T-helper 22 cell (primary cell): ENCODE measurements at places on chromosomes 16 and 17.

GRCh38 chr17:70655176-70655958 lies 486.0 kb downstream of the KCNJ2 start:
- no peak for DNase-seq

GRCh38 chr17:63535640-63536039 lies 12.5 kb downstream of the KCNH6 start:
- no peak for DNase-seq

- no peak for DNase-seq
These were observed 1403.8 kb upstream of the GOT2 start for GRCh38 chr16:60137891-60138290.

DNA sequence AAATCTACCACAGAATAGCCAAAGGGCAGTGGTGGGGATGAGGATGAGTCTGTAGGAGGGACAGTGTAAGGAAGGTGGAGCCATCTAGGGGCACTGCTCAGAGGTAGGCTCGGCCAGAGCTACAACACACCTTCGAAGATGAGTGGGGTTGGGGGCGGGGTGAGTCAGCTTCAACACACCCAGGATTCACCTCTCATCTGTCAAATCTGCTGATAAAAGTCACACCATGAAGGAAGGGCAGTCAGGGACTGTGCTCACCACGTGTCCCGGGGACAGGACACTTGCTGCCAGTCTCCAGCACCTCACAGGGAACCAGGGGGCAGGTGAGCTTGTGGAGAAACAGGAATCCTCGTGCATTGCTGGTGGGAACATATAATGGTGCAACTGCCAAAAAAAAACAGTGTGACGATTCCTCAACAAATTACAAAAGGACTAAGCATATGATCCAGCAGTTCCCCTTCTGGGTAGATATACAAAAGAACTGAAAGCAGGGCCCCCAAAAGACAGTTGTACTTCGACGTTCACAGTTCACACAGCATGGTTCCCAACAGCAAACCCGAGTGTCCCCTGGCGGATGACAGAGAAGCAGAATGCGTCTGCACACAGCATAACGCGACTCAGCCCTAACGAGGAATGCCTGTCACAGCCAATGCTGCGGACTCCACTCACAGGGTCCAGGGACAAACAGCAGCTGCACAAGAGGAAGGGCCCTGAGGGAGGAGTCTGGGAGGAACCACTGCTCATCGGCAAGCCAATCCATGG lies 133.1 kb downstream of the ANKRD11 start:
- no peak for DNase-seq

- no peak for DNase-seq
These were observed 8.8 kb downstream of the GPR139 start for GRCh38 chr16:20064931-20065330.

DNA sequence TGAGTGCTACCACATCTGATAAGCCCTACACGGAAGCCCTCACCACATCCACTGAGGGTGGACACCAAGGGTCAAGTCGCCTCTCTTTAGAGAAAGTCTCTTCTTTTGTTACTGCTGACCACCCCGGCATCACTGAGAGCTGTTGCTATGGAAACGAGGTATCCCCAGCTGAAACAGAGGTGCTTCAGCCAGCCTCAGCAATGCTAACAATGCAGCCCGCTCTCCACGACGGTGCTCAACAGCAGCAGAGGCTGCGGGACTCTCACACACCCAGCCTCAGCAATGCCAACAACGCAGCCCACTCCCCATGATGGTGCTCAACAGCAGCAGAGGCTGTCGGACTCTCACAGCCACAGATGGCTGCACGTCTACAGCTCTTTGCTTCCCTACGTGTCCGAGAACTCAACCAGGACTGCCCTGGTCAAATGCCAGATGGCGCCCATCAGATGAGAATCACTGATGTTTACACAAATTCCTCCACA lies 41.4 kb downstream of the VPS53 start:
- no peak for DNase-seq

- DNase-seq = no peak
These were observed 439.3 kb upstream of the GOT2 start for GRCh38 chr16:59173408-59173831.

GRCh38 chr16:49698453-49698815 lies 157.5 kb downstream of the ZNF423 start:
- DNase-seq = no peak

DNA sequence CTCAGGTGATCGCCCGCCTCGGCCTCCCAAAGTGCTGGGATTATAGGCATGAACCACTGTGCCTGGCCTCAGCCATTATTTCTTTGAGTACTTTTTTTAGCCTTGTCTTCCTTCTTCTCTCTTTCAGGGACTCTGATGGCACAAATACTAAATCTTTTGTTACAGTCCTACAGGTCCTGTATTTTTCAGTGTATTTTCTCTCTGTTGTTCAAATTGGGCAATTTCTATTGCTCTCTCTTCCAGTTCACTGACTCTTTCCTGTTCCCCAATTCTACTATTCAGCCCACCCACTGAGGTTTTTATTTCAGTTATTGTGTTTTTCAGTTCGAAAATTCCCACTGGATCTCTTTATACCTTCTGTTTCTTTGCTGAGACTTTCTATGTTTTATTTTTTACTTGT lies 7.5 kb upstream of the DOK4 start:
- no peak for DNase-seq

GRCh38 chr17:67412941-67413340 lies 35.9 kb downstream of the PITPNC1 start:
- no peak for DNase-seq

GRCh38 chr16:25563700-25564099 lies 128.1 kb upstream of the HS3ST4 start:
- no peak for DNase-seq

- DNase-seq = no peak
These were observed 167.4 kb upstream of the CACNG3 start for GRCh38 chr16:24088767-24089166.

- DNase-seq = no peak
These were observed 25.4 kb upstream of the SLC38A8 start for GRCh38 chr16:84068041-84068440.

- DNase-seq = no peak
These were observed 60.7 kb upstream of the ADCY9 start for GRCh38 chr16:4176906-4177417.

DNA sequence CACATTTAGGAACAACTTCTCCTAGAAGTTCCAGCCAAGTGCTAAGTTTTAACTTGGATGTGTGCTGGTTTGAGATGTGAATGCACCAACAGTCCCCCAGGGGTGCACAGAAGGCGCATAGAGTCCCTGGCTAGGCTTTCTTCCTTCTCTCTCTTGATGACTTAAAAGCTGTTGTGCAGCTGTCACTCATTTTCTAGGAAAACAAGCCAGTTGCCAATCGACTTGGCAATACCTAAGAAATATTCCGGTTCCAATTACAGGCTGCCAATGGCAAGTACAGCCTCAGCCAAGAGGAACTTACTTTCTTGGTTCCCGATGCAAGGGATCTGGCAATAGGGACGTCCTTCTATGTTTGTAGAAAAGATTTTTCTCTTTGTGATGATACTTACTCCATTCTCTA lies 266.6 kb upstream of the EEF2KMT start:
- no peak for DNase-seq

DNA sequence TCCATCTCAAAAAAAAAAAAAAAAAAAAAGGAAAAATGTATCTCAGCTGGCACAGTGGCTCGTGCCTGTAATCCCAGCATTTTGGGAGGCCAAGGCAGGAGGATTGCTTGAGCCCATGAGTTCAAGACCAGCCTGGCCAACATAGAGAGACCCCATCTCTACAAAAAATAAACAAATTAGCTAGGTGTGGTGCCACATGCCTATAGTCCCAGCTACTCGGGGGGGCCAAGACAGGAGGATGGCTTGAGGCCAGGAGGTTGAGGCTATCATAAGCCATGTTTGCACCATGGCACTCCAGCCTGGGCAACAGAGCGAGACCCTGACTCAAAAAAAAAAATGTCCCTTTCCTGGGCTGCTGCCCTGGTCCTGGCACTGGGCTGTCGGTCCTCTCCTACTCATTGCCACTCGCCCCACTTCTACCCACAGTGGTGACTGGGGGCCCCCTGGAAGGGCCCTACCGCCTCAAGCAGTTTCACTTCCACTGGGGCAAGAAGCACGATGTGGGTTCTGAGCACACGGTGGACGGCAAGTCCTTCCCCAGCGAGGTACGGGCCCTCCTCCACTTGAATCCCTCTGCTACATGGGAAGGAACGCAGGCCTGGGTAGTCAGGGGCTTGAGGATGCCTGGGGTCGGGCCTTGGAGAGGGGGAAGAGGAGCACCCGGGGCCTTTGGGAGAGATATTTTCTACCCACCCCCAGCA lies 6.1 kb downstream of the CA7 start:
- DNase-seq = no peak

GRCh38 chr16:28886945-28887344 lies 8.7 kb downstream of the ATP2A1 start:
- DNase-seq = no peak

DNA sequence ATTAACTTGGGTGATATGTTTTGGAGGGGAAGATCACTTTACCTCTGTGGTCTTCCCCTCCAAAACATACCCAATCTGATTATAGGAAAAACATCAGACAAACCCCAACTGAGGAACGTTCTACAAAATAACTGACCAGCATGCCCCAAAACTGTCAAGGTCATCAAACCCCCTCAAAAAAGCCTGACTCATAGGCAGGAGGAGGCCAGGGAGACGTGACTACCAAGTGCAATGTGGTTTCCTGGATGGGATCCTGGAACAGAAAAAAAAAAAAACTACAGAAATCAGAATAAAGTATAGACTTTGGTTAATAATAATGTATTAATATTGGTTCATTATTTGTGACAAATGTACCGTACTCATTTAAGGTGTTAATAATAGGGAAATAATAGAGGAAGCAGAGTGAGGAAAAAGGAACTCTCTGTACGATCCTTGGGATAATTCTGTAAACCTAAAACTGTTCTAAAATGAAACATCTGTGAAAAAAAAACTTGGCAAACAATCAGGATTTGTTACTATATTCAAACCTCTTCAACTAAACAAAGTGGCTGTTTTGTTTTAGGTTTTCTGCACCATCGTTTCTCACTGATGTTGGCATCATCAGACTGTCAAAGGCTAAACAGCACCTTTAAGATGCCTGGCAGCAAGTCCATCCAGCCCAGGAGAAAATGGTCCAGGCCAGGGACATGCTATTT lies 266.7 kb upstream of the SDK2 start:
- DNase-seq = no peak

DNA sequence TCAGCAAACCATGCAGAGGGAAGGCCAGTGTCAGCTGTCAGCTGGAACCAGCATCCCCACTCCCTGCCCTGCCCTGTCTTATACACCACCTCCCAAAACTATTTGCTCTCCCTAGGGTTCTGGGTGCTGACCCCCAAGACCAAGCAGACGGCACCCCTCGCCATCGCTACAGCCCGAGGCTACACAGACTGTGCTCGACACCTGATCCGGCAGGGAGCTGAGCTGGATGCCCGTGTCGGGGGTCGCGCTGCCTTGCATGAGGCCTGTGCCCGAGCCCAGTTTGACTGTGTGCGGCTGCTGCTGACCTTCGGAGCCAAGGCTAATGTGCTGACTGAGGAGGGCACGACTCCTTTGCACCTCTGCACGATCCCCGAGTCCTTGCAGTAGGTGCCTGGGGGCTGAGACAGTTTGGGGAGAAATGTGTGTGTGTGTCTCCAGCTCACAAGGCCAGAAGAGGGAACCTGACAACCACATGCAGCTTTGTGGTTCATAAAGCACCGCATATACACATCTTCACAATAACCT lies 1.5 kb downstream of the ASB16 start:
- no peak for DNase-seq

GRCh38 chr16:26078716-26079355 lies 387.1 kb downstream of the HS3ST4 start:
- DNase-seq = no peak

DNA sequence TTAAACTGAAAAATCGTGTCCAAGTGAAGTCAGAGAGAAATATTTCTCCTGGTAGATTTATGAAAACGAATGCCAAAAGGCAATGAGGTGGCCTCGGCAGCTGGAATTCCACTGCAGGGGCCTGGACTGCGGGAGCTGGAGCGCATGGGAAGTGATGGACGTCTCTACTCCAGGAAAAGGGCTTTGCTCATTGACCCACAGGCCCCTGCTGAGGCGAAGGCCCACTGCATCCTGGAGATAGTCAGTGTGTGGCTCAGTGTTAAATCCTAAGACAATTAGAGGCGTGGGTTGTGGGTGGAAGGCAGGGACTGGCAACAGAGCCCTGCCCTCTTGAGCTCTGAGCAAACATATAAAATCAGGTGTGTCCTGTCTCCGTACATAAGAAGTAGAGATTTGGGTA lies 191.4 kb downstream of the SLC39A11 start:
- DNase-seq = no peak

DNA sequence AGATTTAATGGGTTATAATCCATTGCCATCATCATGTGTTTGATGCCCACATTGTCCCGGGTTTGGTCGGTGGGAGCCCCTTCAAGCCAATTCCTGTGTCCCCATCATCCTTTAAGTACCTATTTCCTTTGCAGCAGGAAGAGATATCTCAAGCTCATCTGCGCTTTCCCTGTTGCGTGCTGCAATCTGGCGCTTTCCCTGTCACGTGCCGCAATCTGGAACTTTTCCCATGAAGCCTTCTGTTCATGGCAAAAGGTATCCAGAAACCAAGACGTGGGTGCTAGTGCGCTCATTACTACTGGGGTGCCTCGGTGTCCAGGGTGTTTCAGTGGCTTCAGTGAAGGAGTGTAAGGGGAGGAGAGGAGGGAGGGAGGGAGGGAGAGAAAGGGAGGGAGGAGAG lies 174.6 kb upstream of the ZNF469 start:
- no peak for DNase-seq

DNA sequence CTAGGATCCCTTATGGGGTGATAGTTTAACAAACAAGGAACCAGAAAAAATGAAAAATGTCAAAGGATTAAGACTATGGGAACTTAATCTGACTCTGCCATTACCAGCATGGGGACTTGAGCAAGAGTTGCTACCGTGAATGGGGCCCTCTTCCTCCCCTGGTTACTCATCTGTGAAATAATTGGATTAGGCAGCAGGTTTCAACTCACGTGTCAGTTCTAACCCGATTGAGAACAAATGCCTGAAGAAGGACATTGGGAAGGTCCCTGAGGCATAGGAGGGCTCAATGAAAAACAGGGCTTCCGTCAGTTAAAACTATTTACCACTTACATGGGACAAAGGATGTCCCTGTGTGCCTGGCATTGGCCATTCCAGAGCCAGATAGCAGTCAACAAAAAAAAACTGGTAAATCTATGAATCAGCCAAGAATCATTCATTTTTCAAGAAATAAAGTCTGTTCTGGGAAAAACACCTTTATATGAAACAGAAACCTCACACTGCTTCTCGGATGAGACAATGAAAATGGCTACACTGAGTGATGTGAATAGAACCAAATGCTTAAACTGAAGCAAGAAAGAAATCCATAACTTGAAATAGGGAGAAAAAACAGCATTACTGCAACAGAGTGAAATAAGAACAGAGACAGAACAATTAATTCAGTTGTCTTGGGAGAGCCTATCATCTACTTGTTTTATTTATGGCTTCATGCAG lies 104.3 kb downstream of the ADAMTS18 start:
- no peak for DNase-seq
